Osteoblast (primary cell): ENCODE measurements at places on chromosomes 12 and 14. TPM values are rescaled to one million over a fixed set of nuclear protein-coding genes. Genes with fewer than 3 reads are reported as not detected.

DNA sequence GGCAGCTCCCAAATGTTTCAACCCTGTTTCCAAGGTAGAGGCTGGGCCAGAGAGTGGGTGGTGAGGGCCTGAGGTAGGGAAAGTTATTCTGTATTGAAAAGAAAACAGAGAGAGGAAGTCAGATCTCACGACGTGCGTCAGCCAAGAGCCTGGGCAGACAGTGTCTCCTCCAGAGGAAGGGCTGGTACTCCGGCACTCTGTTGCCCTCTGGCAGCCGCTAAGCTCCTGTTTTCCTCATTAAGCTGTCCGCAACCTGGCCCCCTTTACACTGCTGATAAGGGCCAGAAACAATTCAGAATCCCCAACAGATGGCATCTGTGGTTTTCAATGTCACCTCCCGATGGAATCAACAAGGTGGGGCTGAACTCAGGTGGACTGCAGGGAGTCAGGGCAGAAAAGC, 26.0 kb upstream of the LTBP2 start:
- no peak overlapping the region for H3K27ac ChIP-seq
- no peaks in the 10 kb centered on the region for H3K36me3 ChIP-seq
- H3K4me3 ChIP-seq: no peak overlapping the region

The C12orf50 gene
- total RNA-seq: under 0.01 TPM in 1 of 2 replicates, not detected in the other

DNA sequence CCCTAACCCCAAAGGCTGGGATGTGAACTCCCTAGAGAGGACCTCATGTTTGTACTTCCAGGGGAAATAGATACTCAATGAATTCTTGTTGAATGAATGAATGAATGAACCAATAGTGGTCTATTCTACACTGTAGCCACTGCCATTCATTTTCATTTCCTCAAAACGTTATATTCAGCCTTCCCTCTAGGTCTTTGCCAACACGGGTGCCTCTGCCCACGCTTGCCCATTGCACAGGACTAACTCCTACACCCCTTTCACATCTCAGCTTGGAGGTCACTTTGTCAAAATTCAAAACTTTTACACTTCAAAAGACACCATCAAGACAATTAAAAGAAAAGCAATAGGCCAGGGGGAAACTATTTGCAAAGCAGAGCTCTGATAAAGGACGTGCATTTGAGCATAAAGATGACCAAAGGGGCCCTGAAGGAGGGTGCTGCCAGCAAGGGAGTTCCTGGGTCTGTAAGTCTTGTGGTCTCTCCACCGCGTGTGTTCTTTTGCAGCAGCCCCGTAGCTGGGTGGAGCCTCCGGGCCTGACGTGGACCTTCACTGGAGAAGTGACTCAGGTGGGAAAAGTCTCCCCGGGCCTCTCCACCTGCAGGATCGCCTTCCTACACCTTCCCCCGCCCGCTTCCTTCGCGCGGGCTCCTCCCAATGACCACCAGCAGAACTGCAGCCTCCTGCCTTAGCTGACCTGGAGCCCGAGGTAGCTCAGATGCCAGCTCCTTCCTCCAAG, 31.5 kb downstream of the TMEM63C start:
- H3K27me3 ChIP-seq: peaks cover 2% of the 10 kb centered on the region
- no peaks in the 10 kb centered on the region for H3K4me1 ChIP-seq
- H3K4me3 ChIP-seq: no peak overlapping the region

- H3K27ac ChIP-seq: no peak overlapping the region
- no peak overlapping the region for H3K4me3 ChIP-seq
- H3K27me3 ChIP-seq: no peaks in the 10 kb centered on the region
- no peaks in the 10 kb centered on the region for H3K36me3 ChIP-seq
- DNase-seq: no peak
These were observed 3.3 kb upstream of the RIMBP2 start for GRCh38 chr12:130719263-130719859.

The NFE2 gene
- 1.4 and 2.7 TPM in 2 replicates for total RNA-seq

The AMN gene
- total RNA-seq: under 0.01 and 0.29 TPM in 2 replicates

The NPFF gene
- not detected in 2 replicates for total RNA-seq

The TMPRSS12 gene
- total RNA-seq: not detected in 2 replicates
